Stimulated activated CD4-positive, alpha-beta T cell treated with anti-CD3 and anti-CD28 coated beads, Interleukin-15, amount 100 ng/mL, for 1 hour (primary cell): ENCODE measurements at places on chromosomes 7 and 10.

GRCh38 chr7:140260352-140261104 is 83.7 kb upstream of the KDM7A start:
- no peak for DNase-seq

DNA sequence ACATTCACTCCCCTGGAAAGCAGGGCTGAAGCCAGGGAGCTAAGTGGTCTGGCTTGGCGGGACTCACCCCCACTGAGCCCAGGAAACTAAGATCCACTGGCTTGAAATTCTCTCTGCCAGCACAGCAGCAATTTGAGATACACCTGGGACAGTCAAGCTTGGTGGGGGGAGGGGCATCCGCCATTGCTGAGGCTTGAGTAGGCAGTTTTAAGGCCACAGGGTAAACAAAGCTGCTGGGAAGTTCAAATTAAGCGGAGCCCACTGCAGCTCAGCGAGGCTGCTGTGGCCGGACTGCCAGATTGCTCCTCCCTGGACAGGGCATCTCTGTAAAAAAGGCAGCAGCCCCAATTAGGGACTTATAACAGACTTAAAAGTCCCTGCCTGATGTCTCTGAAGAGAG is 108.2 kb upstream of the FAM13C start:
- no peak for DNase-seq

DNA sequence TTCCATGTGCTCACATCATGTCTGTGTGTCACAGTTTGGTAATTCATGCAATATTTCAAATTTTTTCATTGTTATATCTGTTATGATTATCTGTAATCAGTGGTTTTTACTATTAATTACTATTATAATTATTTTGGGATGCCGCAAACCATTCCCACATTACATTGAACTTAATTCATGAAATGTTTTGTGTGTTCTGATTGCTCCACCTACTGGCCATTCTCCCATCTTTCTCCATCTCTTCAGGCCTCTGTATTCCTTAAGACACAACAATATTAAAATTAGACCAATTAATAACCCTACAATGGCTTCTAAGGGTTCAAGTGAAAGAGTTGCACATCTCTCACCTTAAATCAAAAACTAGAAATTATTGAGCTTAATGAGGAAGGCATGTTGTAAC is 398.5 kb downstream of the PCDH15 start:
- no peak for DNase-seq

- DNase-seq = no peak
Measured at GRCh38 chr7:101216860-101217387, 457 bp downstream of the PLOD3 start.

DNA sequence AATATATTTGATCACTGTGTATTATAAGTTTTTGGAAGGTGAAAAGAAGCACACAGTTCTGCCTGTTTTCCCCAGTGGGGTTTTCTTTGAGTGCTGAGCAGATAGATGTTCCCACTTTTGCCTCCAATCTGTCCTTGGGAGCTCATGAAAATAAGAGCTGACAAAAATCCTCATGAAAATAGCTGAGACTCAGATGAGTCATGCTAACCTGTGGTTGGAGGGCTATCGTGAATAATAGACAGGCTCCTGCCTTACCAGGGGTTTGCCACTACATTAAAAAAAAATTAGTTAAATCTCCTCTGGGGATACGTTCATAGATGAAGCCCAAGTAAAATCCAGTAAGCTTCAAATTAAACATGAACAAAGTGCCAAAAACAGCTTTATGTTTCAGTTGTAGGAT is 10.9 kb upstream of the AOAH start:
- DNase-seq = no peak

- DNase-seq = no peak
Measured at GRCh38 chr10:94123258-94123995, 129.7 kb downstream of the PLCE1 start.

DNA sequence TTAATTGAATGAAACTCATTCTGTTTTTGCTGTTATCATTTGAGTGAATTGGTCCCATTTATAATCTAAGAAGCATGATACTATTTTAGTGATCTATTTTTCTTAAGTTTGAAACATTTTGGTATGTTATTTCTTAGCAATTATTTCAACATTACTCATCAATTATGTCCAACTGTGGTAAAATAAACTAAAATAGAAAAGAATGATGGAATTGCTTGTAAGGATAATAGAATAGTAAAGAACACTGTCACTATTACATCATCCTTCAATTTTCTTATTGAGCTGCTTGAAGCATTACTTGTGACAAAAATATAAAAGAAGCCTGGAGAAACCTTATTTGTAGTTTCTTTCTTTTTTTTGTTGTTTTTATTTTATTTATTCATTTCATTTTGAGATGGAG is 42.4 kb downstream of the ZNF487 start:
- no peak for DNase-seq

DNA sequence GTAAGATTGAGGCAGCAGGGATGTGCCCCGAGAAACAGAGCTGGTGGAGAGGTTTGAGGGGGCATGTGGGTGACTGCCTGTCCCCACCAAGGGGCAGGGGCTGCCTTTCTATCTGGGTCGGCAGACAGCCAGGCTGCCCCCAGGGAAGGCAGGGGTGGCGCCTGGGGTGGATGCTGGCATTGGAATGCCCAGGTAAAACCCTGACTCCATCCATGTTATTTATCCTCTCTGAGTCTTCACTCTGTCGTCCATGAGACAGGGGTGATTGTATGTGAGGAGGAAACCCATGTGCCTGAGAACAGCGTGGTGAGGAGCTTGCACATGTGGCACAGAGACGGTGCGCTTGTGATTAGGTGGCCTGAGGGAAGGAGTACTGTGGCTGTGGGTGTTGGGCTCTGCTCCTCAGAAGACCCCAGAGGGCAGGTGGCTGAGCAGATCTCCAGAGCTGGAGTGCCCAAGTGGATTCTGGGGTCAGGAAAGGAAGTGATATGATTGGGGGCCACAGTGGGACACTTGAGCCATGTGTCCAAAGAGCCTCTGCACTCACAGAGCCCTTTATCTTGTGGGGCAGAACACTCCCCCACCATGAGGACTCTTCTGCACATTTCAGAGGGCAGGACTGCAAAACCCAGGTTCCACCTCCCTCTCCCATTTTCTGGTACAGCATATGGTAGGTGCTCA is 100.4 kb upstream of the RET start:
- no peak for DNase-seq

- DNase-seq = no peak
Measured at GRCh38 chr10:55476129-55476528, 675.1 kb upstream of the PCDH15 start.

- no peak for DNase-seq
Measured at GRCh38 chr7:158789842-158790241, 39.5 kb downstream of the ESYT2 start.

DNA sequence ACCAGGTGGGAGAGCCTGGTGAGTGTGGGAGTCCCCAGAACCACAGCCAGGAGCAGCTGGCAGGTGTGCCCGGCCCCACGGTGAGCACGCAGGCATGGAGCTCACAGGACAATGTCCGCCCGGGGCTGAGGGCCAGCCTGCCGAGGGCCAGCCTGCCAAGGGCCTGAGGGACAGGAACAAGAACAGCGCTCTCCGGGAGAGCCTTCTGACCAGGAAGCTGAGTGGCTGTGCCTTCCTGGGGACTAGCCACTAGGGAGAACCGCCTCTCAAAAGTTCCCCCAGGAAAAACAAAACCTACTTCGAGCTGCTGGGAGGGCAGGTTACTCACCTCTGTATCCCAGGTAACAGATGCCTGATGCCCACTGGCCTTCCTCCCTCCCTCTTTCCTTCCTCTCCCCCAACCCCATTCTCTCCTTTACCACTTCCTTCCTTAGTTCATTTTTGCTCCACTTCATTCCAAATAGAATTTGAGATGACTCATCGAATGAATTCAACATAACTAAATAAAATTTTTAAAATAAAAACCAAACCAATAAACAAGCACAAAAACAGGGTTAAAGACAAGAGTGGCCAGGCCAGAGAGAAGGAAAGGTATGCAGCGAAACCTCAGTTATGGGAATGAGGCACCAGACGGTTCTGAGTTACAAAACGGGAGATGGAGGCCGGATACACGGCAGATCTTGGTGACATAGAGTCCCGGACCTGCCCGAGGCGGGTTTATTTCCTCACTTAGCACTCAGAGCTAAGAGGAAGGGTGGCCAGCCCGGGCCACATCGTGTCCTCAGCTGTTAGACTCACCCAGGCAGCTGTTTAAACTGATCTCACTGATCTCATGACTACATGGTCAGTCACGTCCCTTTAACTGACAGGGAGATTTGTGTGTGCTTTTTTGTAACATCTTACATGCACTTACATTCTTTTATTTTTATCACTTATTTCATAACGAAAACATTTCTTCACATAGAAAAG is 128.5 kb downstream of the TNS3 start:
- DNase-seq = no peak

DNA sequence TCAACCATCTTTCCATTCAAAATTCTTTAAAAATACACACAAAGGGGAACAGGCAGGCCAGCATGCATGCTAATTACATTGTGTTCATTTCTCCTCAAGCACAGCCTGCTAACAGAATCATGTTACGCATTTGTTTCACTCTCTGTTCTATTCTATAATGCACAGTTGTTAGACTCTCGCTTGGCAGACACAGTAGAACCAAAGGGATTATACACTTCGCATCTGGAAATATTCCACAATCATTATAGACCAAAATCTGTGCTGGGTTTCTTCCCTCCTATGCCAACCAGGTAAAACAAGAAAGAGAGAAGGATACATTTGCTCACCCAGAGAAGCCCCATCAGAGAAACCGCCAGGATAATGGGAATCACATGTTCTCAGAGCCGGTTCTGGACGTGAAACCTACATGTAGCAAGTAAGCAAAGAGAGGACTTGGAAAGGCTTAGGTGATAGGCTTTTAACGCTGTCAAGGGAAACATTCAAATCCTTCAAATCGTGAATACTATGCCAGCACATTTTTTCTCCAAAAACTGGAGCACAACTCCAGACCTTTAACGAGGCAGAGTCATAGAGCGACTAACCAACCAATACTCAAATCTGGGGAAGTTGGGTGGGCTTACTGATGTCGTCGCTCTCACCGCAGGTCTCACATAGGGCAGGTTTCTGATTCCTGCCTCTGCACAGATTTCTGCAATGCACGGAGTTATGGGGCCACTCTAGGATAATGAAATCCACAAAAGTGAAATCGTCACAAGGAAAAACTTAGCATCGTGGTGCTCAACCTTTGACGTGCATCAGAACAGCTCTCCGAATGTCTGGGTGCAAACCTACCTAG is 380.5 kb upstream of the AUTS2 start:
- DNase-seq = no peak
